Lung (tissue), 17 donors: ENCODE measurements at places on chromosomes 4 and X. TPM values are rescaled to one million over a fixed set of nuclear protein-coding genes. Genes with fewer than 3 reads are reported as not detected.

Gene PCYT1B
- total RNA-seq = 5.0 TPM

Gene SMPX
- total RNA-seq = not detected

Gene POF1B
- 1.6 TPM for total RNA-seq

Gene MAGEA2
- not detected for total RNA-seq

Gene UGT2B15
- total RNA-seq = 0.15 TPM

Gene SH3D19
- total RNA-seq = 69.2 TPM

Gene GAGE1
- not detected for total RNA-seq
